ENCODE measurements at places on chromosomes 12 and 14. TPM values are rescaled to one million over a fixed set of nuclear protein-coding genes. Genes with fewer than 3 reads are reported as not detected.

DNA sequence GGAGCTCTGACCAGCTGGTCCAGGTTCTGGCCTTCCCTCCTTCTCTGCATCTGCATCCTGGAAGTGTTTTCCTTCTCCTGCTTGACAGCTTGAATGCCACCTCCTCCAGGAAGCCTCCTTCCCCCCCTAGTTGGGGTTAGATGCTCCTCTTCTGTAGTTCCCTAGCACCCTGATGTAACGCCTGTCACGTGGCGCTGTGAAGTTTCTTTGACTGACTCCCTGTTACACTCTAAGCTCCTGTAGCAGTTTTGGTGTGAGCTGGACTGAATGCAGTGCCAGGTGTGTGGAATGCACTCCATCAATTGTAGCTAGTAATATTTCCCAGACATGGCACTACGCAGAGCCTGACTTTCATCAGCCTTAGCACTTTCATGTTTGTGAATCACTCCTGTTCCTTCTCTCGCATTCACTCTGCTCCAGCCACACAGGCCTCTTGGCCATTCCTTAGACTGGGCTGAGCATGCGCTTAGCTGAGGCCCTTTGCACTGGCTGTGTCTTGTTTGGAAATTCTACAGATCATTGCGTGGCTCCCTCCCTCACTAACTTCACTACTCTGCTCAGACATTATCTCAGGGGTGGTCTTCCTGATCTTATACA is 2.1 kb upstream of the FAIM2 start:
- peaks cover 42% of the 10 kb centered on the region for H3K27me3 ChIP-seq
- peaks cover 7% of the 10 kb centered on the region for H3K4me1 ChIP-seq
- no peak for DNase-seq
- no peak overlapping the region for H3K27ac ChIP-seq
- no peaks in the 10 kb centered on the region for H3K36me3 ChIP-seq
- H3K4me3 ChIP-seq: no peak overlapping the region

- H3K4me3 ChIP-seq: no peak overlapping the region
- no peak overlapping the region for H3K27ac ChIP-seq
- DNase-seq: no peak
Observed at GRCh38 chr12:42524716-42525115, 64.8 kb downstream of the PRICKLE1 start.

- H3K4me1 ChIP-seq: no peaks in the 10 kb centered on the region
- no peak for DNase-seq
- no peaks in the 10 kb centered on the region for H3K27me3 ChIP-seq
- H3K36me3 ChIP-seq: no peaks in the 10 kb centered on the region
- H3K4me3 ChIP-seq: no peak overlapping the region
Observed at GRCh38 chr14:22472935-22473854, 115.8 kb downstream of the DAD1 start.

GRCh38 chr12:106304001-106304421 is 1.5 kb downstream of the TCP11L2 start:
- no peaks in the 10 kb centered on the region for H3K27me3 ChIP-seq
- peak overlapping the region; percentile 52 for H3K27ac ChIP-seq
- peak overlapping the region; percentile 96 for H3K4me3 ChIP-seq

DNA sequence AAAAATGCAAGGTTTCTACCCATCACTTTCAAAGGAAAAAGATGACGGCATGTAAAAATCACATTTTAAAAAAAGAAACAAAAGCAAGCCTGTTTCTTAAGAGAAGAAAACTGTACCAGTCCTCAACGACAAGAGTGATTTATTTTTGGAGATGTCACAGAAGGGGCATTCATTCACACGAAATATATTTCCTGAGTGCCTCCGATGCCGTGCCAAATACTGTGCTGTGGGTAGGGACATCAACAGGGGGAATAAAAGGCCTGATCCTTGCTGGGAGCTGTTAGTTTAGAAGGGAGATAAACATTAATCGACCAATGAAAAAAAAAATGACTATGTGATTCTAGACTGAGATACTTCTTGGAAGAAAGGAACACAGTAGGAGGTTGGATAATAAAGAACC is 297.5 kb upstream of the SOX5 start:
- H3K27ac ChIP-seq: no peak overlapping the region
- no peak overlapping the region for H3K4me3 ChIP-seq
- DNase-seq: no peak
- no peaks in the 10 kb centered on the region for H3K4me1 ChIP-seq
- H3K36me3 ChIP-seq: no peaks in the 10 kb centered on the region
- no peaks in the 10 kb centered on the region for H3K27me3 ChIP-seq

DNA sequence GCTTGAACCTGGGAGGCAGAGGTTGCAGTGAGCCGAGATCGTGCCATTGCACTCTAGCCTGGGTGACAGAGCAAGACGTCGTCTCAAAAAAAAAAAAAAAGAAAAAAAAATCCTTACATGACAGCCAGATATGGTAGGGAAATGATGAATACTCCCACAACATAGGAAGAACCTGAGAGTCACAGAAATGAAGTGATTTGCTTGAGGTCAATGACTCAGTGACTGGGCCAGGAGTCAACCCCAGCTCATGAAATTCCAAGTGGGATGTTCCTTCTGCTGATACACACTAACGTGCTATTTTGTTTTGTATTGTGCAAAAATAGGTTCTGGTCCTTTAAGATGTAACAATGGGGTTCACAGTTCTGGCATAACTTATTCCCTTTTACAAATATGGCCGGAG is 9.0 kb downstream of the RHOF start:
- H3K27me3 ChIP-seq: no peaks in the 10 kb centered on the region
- peak overlapping the region; percentile 95 for H3K27ac ChIP-seq
- H3K4me3 ChIP-seq: peak overlapping the region; percentile 89
- no peak for DNase-seq
- H3K36me3 ChIP-seq: peaks cover 24% of the 10 kb centered on the region
- H3K4me1 ChIP-seq: peaks cover 92% of the 10 kb centered on the region

DNA sequence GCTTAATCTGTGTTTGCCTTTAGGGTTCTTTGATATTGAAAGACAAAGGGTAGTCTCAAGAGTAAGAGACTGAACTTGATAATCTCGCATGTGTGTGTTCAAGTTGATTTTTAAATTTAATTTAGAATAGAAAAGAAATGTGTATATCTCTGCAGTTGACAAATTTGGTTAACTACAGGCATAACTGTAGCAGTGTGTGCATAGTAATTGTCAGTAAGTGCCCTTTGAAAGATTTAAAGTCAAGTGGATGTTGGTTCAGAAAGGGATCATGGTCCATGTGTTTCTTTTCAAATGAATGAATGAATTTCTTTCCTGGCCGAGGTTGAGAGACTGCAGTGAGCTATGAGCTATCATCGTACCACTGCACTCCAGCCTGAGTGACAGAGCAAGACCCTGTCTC is 49.9 kb upstream of the DYRK2 start:
- DNase-seq: no peak
- H3K27me3 ChIP-seq: no peaks in the 10 kb centered on the region
- H3K4me3 ChIP-seq: no peak overlapping the region
- H3K36me3 ChIP-seq: peaks cover 2% of the 10 kb centered on the region
- H3K27ac ChIP-seq: no peak overlapping the region
- H3K4me1 ChIP-seq: peaks cover 13% of the 10 kb centered on the region

DNA sequence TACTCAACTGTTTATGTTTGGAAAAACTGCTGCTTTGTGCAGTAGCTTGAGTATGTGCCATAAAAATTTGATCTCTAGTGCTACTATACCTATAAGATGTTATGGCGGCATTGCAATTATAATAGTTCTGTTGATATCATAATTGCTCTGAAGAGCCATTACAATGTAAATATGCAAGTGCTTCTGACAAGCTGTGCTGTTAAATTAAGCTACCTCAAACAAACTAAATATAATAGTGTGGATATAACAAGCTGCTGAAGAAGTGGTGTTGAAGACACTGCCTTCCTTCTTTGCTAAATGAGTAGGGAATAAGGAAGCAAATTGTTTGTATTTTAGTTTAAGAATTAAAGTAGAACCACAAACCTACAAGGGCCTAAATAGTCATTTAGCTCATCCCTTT is 301.0 kb upstream of the MIS18BP1 start:
- peaks cover 2% of the 10 kb centered on the region for H3K36me3 ChIP-seq
- H3K4me3 ChIP-seq: no peak overlapping the region
- no peaks in the 10 kb centered on the region for H3K4me1 ChIP-seq

- H3K27me3 ChIP-seq: no peaks in the 10 kb centered on the region
- peaks cover 24% of the 10 kb centered on the region for H3K4me1 ChIP-seq
- H3K27ac ChIP-seq: peak overlapping the region; percentile 75
- peak overlapping the region; percentile 39 for H3K4me3 ChIP-seq
- DNase-seq: no peak
- H3K36me3 ChIP-seq: peaks cover 5% of the 10 kb centered on the region
Observed at GRCh38 chr12:62484233-62484632, 17.6 kb downstream of the MON2 start.

- no peak overlapping the region for H3K4me3 ChIP-seq
- H3K27ac ChIP-seq: no peak overlapping the region
- DNase-seq: no peak
- H3K36me3 ChIP-seq: peaks cover 15% of the 10 kb centered on the region
Observed at GRCh38 chr14:77426396-77426795, 3.1 kb upstream of the NOXRED1 start.

GRCh38 chr14:53247596-53248370 is 94.7 kb upstream of the DDHD1 start:
- H3K27ac ChIP-seq: no peak overlapping the region
- H3K27me3 ChIP-seq: no peaks in the 10 kb centered on the region
- no peaks in the 10 kb centered on the region for H3K4me1 ChIP-seq
- no peak overlapping the region for H3K4me3 ChIP-seq
- H3K36me3 ChIP-seq: peaks cover under 1% of the 10 kb centered on the region
- DNase-seq: no peak

- H3K4me3 ChIP-seq: no peak overlapping the region
- no peak overlapping the region for H3K27ac ChIP-seq
- no peaks in the 10 kb centered on the region for H3K4me1 ChIP-seq
- peaks cover 20% of the 10 kb centered on the region for H3K27me3 ChIP-seq
- no peak for DNase-seq
Observed at GRCh38 chr14:30385925-30386324, 173.0 kb upstream of the G2E3 start.

GRCh38 chr12:96401076-96401871 is 1.0 kb upstream of the CDK17 start:
- DNase-seq: peak; percentile 51
- peaks cover 35% of the 10 kb centered on the region for H3K4me1 ChIP-seq
- peak overlapping the region; percentile 96 for H3K27ac ChIP-seq
- H3K27me3 ChIP-seq: no peaks in the 10 kb centered on the region
- no peaks in the 10 kb centered on the region for H3K36me3 ChIP-seq
- peak overlapping the region; percentile 91 for H3K4me3 ChIP-seq

Gene FOXM1
- total RNA-seq: 109 TPM

Gene PTGER2
- 9.6 TPM for total RNA-seq

Gene FGF6
- total RNA-seq: not detected

Gene CLEC14A
- total RNA-seq: not detected

Gene FOXG1
- not detected for total RNA-seq

Gene FGD4
- 0.09 TPM for total RNA-seq

Gene CPNE6
- total RNA-seq: 0.14 TPM

Gene MMAB
- total RNA-seq: 13.9 TPM

Gene B4GALNT1
- total RNA-seq: 3.8 TPM
